ENCODE measurements at places on chromosomes 7 and 10.

DNA sequence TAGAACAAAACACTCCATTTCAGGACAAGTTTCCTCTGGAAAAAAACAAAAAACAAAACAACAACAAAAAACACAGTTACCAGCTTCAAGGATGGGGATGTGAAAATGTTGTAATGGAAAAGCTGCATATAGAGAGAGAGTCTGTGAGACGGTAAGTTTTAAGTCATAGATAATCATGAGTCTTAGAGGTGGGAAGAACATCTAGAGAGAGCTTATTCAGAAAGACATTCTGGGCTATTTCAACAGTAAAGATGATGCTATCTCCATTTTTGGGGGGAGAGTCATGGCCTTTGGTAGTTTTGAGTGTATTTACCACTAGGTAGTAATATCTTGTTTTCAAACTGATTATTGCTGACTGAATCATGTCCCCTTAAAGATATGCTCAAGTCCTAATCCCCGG lies 23.3 kb upstream of the INPP5F start:
- peak overlapping the region; percentile 63 for H3K4me3 ChIP-seq
- H3K27me3 ChIP-seq, result no peaks in the 10 kb centered on the region
- no peak for DNase-seq
- H3K27ac ChIP-seq, result peak overlapping the region; percentile 98
- peaks cover 38% of the 10 kb centered on the region for H3K36me3 ChIP-seq
- H3K4me1 ChIP-seq, result peaks cover 57% of the 10 kb centered on the region

DNA sequence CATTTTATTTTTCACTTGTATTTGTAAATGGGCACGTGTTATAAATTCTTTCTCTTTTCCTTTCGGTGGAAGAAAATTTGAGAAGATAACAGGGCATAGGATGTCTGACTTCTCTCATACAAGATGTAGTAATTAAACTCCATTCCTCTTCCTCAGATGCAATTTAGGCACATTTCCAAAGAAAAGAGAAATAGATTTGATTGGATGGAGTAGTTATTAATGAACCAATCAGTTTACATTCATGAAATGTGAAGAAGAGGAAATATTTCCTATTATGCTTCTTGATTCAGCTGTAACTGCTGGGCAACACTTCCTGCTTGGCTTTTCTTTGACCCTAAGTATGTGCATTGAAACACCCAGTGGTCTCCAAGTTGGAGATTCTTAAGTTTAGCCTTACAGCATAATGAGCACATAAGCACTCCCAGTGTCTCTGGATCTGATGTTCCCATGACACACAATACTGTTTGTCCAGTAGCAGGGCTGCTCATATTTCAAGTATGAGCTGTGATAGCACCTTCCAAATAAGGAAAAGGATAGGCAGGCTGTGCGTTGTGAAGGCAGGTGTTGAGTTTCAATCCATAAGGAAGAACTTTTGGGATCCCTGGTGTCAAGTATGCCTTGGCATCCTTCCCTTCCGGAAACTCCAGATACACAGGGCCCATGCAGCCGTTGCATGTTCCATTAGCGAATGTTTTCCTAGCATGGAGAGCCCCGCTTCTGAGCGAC lies 33.4 kb upstream of the COBL start:
- no peaks in the 10 kb centered on the region for H3K27me3 ChIP-seq
- H3K4me3 ChIP-seq, result no peak overlapping the region
- no peak overlapping the region for H3K27ac ChIP-seq
- H3K4me1 ChIP-seq, result peaks cover 4% of the 10 kb centered on the region
- no peaks in the 10 kb centered on the region for H3K36me3 ChIP-seq

DNA sequence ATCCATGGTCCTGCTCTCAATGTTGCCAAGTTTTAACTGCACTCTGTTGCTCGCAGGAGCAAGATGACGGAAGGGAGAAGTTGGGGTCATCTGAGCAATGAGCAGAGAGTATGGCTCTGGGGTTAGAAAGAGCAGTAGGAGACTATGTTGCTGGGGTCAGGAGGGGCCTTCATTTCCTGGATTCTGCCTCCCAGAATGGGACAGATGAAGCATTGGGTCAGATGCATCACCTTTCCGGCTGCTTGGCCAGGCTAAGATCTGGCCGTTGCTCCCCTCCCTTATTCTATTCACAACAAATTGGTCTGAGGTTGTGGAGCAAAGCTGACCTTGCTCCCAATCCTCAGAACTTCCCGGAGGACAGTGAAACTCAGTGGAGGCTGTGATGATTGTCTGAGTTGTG lies 22.4 kb downstream of the STMP1 start:
- DNase-seq, result no peak
- H3K27ac ChIP-seq, result no peak overlapping the region
- H3K4me3 ChIP-seq, result no peak overlapping the region
- H3K36me3 ChIP-seq, result peaks cover 21% of the 10 kb centered on the region
- no peaks in the 10 kb centered on the region for H3K27me3 ChIP-seq

GRCh38 chr10:100325158-100325557 lies 4.9 kb downstream of the PKD2L1 start:
- no peak overlapping the region for H3K27ac ChIP-seq
- peaks cover 16% of the 10 kb centered on the region for H3K4me1 ChIP-seq
- DNase-seq, result no peak
- no peak overlapping the region for H3K4me3 ChIP-seq
- H3K36me3 ChIP-seq, result no peaks in the 10 kb centered on the region
- H3K27me3 ChIP-seq, result peaks cover 9% of the 10 kb centered on the region

- H3K36me3 ChIP-seq, result peaks cover 5% of the 10 kb centered on the region
- H3K27ac ChIP-seq, result no peak overlapping the region
- H3K4me1 ChIP-seq, result no peaks in the 10 kb centered on the region
- H3K27me3 ChIP-seq, result peaks cover 5% of the 10 kb centered on the region
These were observed 164.1 kb downstream of the EBF3 start for GRCh38 chr10:129799942-129800341.

DNA sequence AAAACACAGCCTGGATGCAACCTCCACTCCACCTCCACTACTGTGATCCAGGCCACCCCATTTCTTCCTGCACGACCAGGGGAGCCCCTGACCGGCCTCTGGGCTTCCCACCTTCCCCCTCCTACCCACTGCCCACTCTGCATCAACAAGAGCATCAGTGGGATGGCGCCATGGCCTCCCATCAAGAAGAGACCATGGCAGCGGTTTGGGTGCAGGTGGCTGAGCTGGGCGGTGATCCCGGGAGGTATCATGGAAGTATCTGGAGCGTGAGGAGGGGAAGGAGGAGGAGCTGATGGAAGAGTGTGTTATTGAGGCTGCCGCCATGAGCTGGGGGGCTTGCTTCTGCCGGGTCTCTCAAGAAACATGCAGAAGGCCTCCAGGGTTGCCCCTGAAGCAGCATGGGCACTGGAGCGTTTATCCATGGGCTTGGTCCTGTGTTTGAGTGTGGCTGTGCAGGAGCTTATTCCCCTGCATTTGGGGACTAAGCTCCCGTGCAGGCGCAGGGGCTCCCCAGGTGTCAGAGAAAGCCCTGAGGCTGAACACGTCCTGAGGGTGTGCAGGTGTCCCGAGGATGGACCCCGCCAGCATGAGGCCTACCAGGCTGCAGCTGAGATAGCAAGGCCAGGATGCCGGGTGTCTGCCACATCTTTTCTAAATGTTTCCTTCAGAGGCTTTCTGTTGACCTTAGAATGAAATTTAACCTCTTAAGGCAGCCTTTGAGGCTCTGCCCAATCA lies 99.2 kb upstream of the PCBD1 start:
- no peak for DNase-seq
- no peak overlapping the region for H3K27ac ChIP-seq
- H3K27me3 ChIP-seq, result no peaks in the 10 kb centered on the region
- no peaks in the 10 kb centered on the region for H3K36me3 ChIP-seq
- H3K4me1 ChIP-seq, result peaks cover 5% of the 10 kb centered on the region
- H3K4me3 ChIP-seq, result no peak overlapping the region

- H3K36me3 ChIP-seq, result peaks cover 20% of the 10 kb centered on the region
- H3K4me3 ChIP-seq, result peak overlapping the region; percentile 11
- H3K27me3 ChIP-seq, result no peaks in the 10 kb centered on the region
- H3K27ac ChIP-seq, result peak overlapping the region; percentile 51
- H3K4me1 ChIP-seq, result peaks cover 29% of the 10 kb centered on the region
These were observed 66.7 kb downstream of the NOD1 start for GRCh38 chr7:30411897-30412296.

- no peak overlapping the region for H3K27ac ChIP-seq
- no peaks in the 10 kb centered on the region for H3K36me3 ChIP-seq
- H3K4me1 ChIP-seq, result no peaks in the 10 kb centered on the region
- H3K27me3 ChIP-seq, result no peaks in the 10 kb centered on the region
- H3K4me3 ChIP-seq, result no peak overlapping the region
These were observed 370.6 kb upstream of the IGFBP3 start for GRCh38 chr7:46291601-46292150.

DNA sequence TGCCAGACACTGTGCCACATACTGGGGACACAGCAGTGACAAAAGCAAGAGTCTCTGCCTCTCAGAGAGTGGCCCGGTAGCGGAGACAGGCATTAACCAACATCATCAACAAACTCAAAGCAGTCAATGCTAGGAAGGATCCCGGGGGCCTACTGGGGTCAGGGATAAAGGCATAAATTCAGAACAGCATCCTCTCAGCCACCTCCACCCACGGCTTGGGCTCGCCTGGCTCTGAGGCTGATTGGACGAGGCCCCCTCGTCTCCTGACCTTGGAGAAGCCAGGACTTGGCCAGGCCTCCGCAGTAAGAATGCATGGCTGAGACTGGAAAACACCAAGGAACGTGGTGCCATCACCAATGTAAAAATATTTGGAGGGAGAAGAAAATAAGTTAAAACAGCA lies 102.1 kb downstream of the ARHGAP22 start:
- no peak overlapping the region for H3K4me3 ChIP-seq
- H3K36me3 ChIP-seq, result peaks cover 2% of the 10 kb centered on the region

GRCh38 chr10:104580774-104581675 lies 60.1 kb upstream of the SORCS3 start:
- H3K4me3 ChIP-seq, result no peak overlapping the region
- H3K36me3 ChIP-seq, result no peaks in the 10 kb centered on the region
- peak; percentile 30 for DNase-seq
- no peak overlapping the region for H3K27ac ChIP-seq
- H3K27me3 ChIP-seq, result peaks cover 48% of the 10 kb centered on the region
- H3K4me1 ChIP-seq, result no peaks in the 10 kb centered on the region

GRCh38 chr10:73785721-73786511 lies 510 bp downstream of the ZSWIM8 start:
- peaks cover 28% of the 10 kb centered on the region for H3K36me3 ChIP-seq
- DNase-seq, result peak; percentile 27
- H3K4me1 ChIP-seq, result peaks cover 19% of the 10 kb centered on the region
- H3K27ac ChIP-seq, result peak overlapping the region; percentile 98
- H3K27me3 ChIP-seq, result no peaks in the 10 kb centered on the region

- peak; percentile 27 for DNase-seq
- no peaks in the 10 kb centered on the region for H3K27me3 ChIP-seq
- no peak overlapping the region for H3K4me3 ChIP-seq
- peaks cover 59% of the 10 kb centered on the region for H3K36me3 ChIP-seq
- peaks cover 56% of the 10 kb centered on the region for H3K4me1 ChIP-seq
- peak overlapping the region; percentile 93 for H3K27ac ChIP-seq
These were observed 19.4 kb downstream of the ZMIZ2 start for GRCh38 chr7:44767912-44768627.

- H3K4me1 ChIP-seq, result peaks cover 3% of the 10 kb centered on the region
- peak; percentile 27 for DNase-seq
- no peak overlapping the region for H3K4me3 ChIP-seq
- no peak overlapping the region for H3K27ac ChIP-seq
- H3K36me3 ChIP-seq, result no peaks in the 10 kb centered on the region
- H3K27me3 ChIP-seq, result no peaks in the 10 kb centered on the region
These were observed 568.3 kb downstream of the INHBA start for GRCh38 chr7:41134300-41135255.

- no peaks in the 10 kb centered on the region for H3K27me3 ChIP-seq
- peaks cover 29% of the 10 kb centered on the region for H3K4me1 ChIP-seq
- no peak overlapping the region for H3K27ac ChIP-seq
These were observed 29.5 kb downstream of the WASL start for GRCh38 chr7:123719197-123719721.

- no peaks in the 10 kb centered on the region for H3K4me1 ChIP-seq
- H3K36me3 ChIP-seq, result no peaks in the 10 kb centered on the region
- H3K4me3 ChIP-seq, result no peak overlapping the region
- H3K27ac ChIP-seq, result no peak overlapping the region
- no peak for DNase-seq
These were observed 91.0 kb downstream of the ADCY1 start for GRCh38 chr7:45665172-45665571.

DNA sequence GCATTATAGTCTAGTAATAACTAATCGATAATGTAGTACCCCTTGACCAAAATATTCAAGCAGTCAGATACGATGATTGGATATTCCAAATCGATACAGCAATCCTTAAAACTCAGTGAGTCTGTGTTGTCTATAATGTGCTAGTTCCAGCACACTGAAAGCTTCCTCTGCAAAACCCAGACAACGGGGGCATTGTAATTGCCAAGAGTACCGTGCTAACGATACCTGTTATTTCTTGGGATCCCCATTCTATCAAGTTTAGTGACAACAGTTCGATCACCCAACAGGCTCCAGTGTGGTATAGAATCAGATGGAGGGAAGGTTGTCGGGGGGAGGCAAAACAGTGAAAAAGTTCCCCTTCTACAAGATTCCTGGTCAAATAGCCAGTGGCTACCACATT lies 865 bp downstream of the ZNF438 start:
- no peaks in the 10 kb centered on the region for H3K27me3 ChIP-seq
- no peaks in the 10 kb centered on the region for H3K36me3 ChIP-seq
- H3K4me1 ChIP-seq, result peaks cover 17% of the 10 kb centered on the region
- no peak overlapping the region for H3K27ac ChIP-seq

- peaks cover 3% of the 10 kb centered on the region for H3K4me1 ChIP-seq
- DNase-seq, result no peak
- H3K27me3 ChIP-seq, result no peaks in the 10 kb centered on the region
- H3K4me3 ChIP-seq, result no peak overlapping the region
- H3K36me3 ChIP-seq, result no peaks in the 10 kb centered on the region
- no peak overlapping the region for H3K27ac ChIP-seq
These were observed 31.2 kb downstream of the MYL10 start for GRCh38 chr7:101597941-101598340.

DNA sequence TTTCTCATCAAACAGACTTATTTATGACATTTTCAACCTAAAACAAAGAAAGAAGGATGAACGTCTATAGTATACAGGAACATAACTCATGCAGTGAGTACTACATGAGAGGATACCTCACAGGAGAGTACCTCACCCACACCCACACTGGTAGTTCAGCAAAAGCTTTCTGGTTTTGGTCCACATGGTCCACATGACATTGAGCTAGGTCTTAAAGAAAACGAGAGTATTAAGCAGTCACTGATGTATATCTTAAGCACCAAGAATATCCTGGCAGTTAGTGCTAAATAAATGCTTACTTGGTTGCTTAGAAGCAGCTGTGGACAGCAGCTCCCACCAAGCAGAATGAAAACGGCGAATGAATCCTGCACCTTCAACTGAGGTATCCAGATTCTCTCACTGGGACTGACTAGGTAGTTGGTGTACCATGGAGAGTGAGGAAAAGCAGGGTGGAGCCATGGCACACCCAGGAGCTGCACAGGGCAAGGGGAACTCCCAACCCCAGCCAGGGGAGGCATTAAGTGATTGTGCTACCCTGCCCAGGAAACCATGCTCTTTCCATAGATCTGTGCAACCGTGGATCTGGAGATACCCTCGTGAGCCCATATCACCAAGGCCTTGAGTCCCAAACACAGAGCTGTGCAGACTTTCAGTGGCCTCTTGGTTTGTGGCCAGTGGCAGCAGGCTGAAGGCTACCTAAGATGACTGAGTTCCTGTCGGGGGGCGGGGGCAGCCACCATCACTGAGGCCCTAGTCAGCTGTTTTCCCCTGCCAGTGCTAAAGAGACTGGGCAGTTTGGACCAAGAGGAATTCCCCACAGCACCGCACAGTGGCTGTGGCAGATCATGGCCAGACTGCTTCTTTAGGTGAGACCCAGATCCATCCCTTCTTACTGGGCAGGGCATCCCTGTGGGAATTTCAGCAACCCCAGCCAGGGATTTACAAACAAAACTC lies 143.4 kb downstream of the SGMS1 start:
- peaks cover 75% of the 10 kb centered on the region for H3K36me3 ChIP-seq
- no peak overlapping the region for H3K4me3 ChIP-seq
- H3K4me1 ChIP-seq, result peaks cover 8% of the 10 kb centered on the region
- DNase-seq, result no peak
